Renal cortical epithelial cell (primary cell): ENCODE measurements at places on chromosomes 1 and 21.

GRCh38 chr1:90384193-90384592 lies 332.9 kb downstream of the BARHL2 start:
- DNase-seq = no peak

DNA sequence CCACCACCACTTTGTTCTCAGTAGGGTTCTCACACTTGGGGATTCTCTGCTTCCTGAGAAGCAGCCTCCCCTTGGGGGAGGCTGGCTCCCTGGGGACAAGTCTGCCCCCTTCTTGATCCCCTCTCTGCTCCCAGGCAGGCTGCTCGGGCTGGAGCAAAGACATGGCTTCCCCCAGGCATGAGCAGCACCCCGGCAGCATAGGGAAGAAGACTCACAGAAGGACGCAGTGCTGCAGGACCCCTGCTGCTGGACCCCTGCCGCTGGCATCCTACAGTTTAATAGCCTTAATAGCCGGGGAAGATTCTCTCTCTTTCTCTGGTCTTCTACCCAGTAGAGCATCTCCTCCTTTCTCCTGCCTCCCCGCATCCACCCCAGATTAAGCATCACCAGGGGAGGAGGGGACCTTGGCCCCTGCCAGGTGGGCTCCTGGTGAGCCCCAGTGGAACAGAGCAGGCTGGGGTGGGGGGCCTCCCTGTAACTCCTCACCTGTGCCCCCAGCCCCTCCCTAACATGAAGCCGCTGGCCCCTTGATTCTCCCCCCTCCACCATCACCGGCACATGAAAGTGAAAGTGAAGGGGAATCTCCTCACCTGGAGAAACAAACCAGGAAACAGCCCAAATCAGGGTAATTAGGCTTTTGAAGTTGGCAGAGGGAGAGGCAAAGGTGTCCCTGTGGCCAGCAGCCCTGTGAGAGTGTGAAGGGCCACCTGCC lies 2.5 kb downstream of the WNT3A start:
- DNase-seq = no peak

- DNase-seq = no peak
These were observed 35.6 kb upstream of the EPHA8 start for GRCh38 chr1:22527555-22528296.

- no peak for DNase-seq
These were observed at the start of gene HOOK1 for GRCh38 chr1:59814901-59815825. Gene HOOK1, plus strand, starts transcription at chr1:59814949. Its CDS starts 169 bp downstream, at chr1:59815118.

- no peak for DNase-seq
These were observed 35.8 kb upstream of the PRDM15 start for GRCh38 chr21:41914965-41915364.

DNA sequence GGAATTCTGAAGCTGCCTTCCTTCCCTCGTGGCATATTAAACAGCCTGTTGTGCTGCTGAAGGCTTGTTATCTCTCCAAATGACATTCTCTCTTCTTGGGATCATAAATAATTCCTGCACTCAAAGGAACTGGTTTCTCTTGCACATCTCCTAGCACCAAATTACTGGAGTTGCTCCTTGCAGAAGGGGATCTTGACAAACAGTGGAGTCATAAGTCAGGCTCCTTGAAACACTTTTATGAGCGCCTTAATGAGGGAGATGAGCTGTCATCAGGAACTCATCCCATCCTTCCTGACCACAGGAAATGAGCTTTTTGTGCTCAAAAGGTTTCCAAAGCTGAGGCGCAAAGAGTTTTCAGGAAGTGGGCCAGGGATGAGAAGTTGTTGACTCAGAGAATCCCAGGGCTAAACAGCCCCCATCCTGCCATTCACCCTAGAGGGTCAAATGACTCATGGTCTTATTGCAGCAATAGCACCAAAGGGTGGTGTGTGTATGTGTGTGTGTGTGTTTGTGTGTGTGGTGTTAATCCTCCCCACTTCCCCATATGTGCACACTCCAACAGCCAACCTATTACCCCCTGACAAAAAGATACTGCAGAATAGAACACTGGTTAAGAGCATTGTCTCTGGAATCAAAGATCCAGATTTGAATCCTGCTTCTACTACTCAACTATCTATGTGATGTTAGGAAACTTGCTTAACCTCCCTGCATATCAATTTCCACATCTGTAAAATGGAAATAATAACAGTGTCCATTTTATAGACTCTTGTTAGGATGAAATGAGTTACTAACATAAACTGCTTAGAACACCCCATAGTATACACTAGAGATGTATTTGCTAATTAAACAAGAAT lies 2.8 kb upstream of the PHC2 start:
- peak; percentile 99 for DNase-seq

GRCh38 chr1:78919150-78919549 lies 87.4 kb downstream of the ADGRL4 start:
- no peak for DNase-seq
